Smooth muscle cell of the brain vasculature (primary cell): ENCODE measurements at places on chromosomes 2 and 18.

GRCh38 chr2:30237239-30237965, 6.1 kb downstream of the LBH start:
- DNase-seq = no peak

DNA sequence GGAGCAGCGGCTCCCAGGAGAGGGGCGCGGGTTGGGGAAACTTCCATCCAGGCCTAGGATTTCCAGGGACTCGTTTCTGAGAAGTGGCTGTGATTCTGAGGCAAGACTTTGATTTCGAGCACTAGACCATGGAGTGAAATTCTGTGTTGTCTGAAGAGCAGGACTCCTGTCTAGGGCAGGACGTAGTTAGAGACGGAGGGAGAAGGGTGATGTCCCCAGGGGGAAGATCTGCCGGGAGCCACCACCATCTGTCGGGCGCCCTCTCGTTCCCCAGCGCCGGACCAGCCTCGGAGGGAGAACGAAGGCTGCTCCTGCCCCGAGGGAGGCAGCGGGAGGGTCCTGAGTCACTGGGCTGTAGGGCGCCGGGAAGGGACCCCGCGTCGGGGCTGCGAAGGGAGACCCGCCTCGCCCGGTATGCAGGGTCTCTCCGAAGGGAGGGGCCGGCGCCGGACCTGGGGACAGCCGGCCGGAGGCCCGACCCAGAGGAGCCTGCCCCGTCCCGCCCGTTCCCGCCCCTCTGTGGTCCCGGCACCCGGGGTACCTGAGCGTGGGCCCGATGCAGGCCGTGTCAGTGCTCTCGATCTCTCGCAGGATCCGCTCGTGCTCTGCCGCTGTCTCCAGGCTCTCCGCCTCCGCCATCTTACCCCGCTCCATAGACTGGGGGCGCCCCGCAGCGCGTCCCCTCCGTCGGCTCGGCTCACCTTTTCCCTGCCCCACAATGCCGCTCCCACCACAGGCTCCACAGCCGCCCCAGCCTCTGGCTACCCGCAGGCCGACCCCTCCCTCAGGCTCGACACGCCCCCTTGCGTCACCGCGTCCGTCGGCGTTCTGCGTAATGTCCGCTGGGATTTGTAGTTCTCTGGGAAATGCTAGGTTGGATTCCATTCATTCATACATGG, at the start of gene EXOC6B:
Gene EXOC6B, minus strand, starts transcription at position 777 of the 899 bp plus-strand sequence.
- peak; percentile 77 for DNase-seq

GRCh38 chr2:229205704-229206103, 65.4 kb downstream of the PID1 start:
- DNase-seq = no peak

GRCh38 chr2:70984228-70984575, 5.8 kb downstream of the ANKRD53 start:
- DNase-seq = no peak
